ENCODE measurements at places on chromosomes 3 and 15.
A peak's percentile ranks its signal among the peaks of the same experiment; 100 is the strongest.

- peaks cover 1% of the 10 kb centered on the region for H3K27me3 ChIP-seq
- H3K36me3 ChIP-seq, result peaks cover 4% of the 10 kb centered on the region
- peaks cover 3% of the 10 kb centered on the region for H3K4me1 ChIP-seq
- no peak for DNase-seq
- H3K4me3 ChIP-seq, result no peak overlapping the region
Measured at GRCh38 chr3:143436231-143436930, 316.8 kb downstream of the CHST2 start.

- H3K27ac ChIP-seq, result no peak overlapping the region
- DNase-seq, result peak; percentile 48
- H3K4me3 ChIP-seq, result no peak overlapping the region
- H3K4me1 ChIP-seq, result peaks cover 14% of the 10 kb centered on the region
Measured at GRCh38 chr3:139427283-139428060, 38.0 kb upstream of the COPB2 start.

- no peak overlapping the region for H3K27ac ChIP-seq
- peaks cover 12% of the 10 kb centered on the region for H3K4me1 ChIP-seq
- DNase-seq, result no peak
- H3K27me3 ChIP-seq, result peaks cover 1% of the 10 kb centered on the region
- H3K36me3 ChIP-seq, result no peaks in the 10 kb centered on the region
Measured at GRCh38 chr3:106277731-106278130, 408.9 kb upstream of the CBLB start.

DNA sequence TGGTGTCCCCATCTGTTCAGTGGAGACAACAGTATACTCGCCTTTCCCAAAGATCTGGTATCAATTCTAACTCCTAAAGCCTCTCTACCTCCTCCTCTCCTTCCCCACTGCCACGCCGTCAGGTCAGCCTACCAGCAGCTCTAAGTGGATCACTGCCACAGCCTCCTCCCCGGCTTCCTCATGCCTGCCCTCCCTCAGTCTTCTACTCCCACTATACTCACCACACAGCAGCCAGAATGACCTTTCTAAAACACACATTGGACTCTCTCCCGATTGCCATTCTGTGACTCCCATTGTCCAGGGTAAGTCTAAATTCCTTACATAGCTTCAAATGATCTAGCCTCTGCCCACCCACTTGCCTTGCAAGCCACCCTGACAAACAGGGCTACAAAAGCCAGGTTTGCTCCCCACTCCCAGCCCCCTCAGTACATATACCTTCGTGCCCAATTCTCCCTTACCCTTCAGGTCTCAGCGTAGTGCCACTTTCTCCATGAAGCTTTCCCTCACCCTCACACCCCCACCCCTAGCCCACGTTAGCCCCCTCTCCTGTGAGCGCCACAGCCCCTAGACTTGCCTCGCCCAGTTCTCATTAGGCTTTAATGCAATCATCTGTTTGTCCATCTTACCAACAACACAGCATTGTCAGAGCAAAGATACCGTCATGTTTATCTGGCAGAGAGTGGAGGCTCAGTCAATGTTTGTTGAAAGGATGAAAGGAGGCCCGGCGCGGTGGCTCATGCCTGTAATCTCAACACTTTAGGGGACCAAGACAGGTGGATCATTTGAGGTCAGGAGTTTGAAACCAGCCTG lies 9.5 kb upstream of the SEMA7A start:
- peaks cover 5% of the 10 kb centered on the region for H3K27me3 ChIP-seq
- H3K4me3 ChIP-seq, result no peak overlapping the region
- peaks cover 21% of the 10 kb centered on the region for H3K36me3 ChIP-seq
- DNase-seq, result no peak

DNA sequence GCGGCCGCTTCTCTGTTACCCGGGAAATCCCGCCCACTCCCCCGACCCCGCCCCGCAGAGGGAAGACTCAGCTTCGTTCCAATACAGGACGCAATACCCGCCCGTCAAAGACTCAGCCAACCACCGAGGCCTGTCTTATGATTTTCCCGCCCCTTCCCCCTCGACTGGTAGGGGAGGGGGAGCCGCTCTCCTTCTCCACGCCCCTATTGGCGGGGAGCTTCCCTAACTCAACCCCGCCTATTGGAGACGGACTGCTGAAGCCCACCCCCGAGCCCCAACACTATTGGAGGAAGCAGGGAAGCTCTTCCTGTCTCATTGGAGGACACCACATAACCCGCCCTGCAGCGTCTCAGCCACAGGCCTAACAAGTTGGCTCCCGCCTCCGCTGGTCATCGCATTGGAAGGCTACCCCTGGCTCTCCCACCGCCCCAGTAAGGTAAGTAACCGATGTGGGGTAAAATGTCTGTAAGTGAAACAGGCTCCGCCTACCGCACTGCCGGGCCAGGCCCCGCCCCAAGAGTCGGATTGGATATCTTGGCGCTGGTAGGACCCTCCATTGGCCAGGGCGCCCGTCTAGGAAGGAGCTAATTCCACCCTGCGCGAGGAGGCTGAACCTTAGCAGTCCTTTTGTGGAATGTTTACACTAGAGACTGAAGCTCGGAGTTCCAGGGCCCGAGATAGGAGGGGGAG lies at the start of gene SIN3A:
Gene SIN3A, minus strand, starts transcription at position 17 of the 690 bp plus-strand sequence. CDS start 21,315 bp downstream, outside the sequence.
- peaks cover 14% of the 10 kb centered on the region for H3K27me3 ChIP-seq
- peaks cover 23% of the 10 kb centered on the region for H3K4me1 ChIP-seq
- H3K4me3 ChIP-seq, result peak within 1 kb of the TSS; percentile 96
- H3K36me3 ChIP-seq, result no peaks in the 10 kb centered on the region
